Stimulated activated CD4-positive, alpha-beta T cell treated with anti-CD3 and anti-CD28 coated beads, Interleukin-4, amount 100 ng/mL, for 24 hours (primary cell): ENCODE measurements at places on chromosomes 7 and 10.
A peak's percentile ranks its signal among the peaks of the same experiment; 100 is the strongest.

- DNase-seq = no peak
Observed at GRCh38 chr10:131854579-131855335, 46.1 kb upstream of the PPP2R2D start.

DNA sequence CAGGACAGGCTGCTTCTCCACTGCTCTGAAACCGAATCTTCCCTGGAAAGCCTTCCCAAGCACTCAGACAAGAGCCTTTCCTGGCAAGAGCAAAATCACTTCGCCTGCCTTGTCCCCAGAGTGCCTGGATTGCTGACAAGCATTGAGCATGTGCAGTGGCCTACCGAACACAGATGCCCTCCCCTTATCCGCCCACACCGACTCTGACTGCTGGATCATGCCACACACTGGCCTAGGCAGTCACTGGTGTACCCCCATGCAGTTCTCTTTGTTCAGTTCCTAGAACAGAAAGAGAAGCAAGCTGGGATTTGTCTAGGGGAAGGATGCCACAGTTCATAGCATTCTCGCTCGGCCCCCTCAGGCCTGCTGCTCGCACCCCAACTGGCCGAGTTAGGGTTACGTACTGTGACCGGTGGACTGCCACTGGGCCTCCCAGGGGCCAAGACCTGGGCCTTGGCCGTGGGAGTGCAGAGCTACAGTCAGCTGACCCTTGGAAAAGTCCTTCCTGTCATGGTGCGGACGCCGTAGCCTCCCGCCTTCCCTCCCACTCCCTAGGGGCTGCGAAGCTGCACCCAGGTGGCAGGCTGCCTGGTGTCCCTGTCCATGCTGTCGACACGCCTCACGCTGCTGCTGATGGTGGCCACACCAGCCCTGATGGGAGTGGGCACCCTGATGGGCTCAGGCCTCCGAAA lies 6.9 kb downstream of the ABCB8 start:
- DNase-seq = no peak

GRCh38 chr10:110074298-110074697 lies 66.5 kb downstream of the ADD3 start:
- DNase-seq = no peak

- no peak for DNase-seq
Observed at GRCh38 chr10:36109399-36110023, 467.4 kb upstream of the FZD8 start.

GRCh38 chr10:101745074-101745696 lies 30.7 kb downstream of the FGF8 start:
- no peak for DNase-seq

- peak; percentile 11 for DNase-seq
Observed at GRCh38 chr7:100400656-100401055, 27.4 kb downstream of the PILRA start.

DNA sequence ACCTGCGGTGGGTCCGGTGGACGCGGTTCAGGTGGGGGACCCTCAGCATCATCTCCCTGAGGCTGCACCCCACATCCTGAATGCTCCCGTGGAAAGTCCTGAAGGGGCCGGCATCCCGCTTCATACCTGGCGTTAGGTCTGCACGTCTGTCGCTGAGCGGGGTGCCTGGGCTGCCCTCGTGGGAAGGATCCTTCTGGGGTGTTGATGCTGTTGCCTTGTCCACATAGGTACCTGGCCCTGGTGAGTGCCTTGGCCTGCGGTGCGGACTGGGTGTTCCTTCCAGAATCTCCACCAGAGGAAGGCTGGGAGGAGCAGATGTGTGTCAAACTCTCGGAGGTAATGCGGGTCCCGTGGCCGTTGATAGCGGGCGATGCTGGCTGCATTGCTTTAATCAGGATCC lies 37.8 kb downstream of the PFKP start:
- no peak for DNase-seq

DNA sequence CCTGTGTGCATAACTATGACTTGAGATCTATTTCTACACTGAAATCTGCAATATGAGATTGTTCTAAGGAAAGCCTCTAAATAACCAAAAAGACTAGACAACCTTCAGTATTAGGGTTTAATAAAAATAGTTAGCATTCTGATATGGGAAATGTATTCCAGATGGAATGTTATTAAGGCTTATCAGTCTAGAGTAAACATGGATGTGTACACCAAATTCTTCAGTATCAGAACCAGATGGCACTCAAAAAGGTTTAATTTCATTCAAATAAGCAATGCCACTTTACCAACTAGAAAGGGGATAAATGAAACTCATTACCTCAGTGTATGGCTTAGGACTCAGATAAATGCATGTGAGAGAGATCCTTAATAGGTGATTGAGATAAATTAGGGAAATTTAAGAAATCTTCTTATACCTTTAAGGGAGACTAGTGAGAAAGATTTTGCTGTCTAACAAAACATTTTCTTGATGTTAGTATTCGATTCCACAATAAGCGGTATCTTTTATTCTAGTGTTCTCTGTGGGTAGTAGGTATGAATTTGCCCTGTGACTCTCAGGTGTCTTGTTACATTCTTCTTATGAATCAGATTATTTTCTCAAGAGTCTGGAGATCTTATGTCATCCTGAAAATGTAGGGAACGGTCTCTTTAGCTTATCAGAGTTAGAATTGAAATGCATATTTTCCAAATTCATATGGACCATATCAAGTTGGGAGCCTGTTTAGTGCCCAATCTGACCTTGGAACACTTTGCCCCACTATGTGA lies 159.2 kb downstream of the PRKG1 start:
- no peak for DNase-seq
